Trophoblast cell (in vitro differentiated cells and primary cell): ENCODE measurements at places on chromosomes 3 and 15.

- no peak for DNase-seq
These were observed 132.6 kb upstream of the NR2E3 start for GRCh38 chr15:71677766-71678165.

DNA sequence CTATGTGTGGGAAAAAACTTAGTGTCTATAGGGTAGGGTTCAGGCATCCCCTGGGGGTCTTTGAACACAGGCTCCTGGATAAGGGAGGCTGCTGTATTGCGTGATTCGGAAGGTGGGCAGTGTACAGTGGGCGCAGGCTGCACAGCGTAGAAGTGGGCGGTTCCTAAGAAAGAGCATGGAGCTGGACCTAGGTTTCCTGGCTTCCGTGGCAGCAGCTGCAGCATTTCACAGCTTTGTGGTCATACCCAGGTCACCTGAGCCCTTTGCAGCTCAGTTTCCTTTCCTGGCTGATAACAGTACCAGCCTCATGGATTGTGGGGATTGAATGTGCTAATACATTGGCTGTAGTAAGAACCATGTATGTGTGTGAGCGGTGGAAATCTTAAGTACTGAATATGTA, 22.2 kb downstream of the CFAP100 start:
- DNase-seq: no peak

GRCh38 chr15:48748535-48748934, 62.3 kb downstream of the CEP152 start:
- no peak for DNase-seq

- DNase-seq: no peak
These were observed 73.9 kb downstream of the TBC1D2B start for GRCh38 chr15:78003539-78004008.

- DNase-seq: no peak
These were observed 262.3 kb downstream of the SHQ1 start for GRCh38 chr3:72585966-72586365.

GRCh38 chr15:23447107-23447500, at the start of gene GOLGA6L2:
TSS of gene GOLGA6L2 (minus strand) at chr15:23447243. CDS start at chr15:23447181, 62 bp downstream.
- no peak for DNase-seq

GRCh38 chr15:34851751-34852150, 56.4 kb upstream of the ACTC1 start:
- no peak for DNase-seq
